ENCODE measurements at places on chromosomes 1 and 21.

DNA sequence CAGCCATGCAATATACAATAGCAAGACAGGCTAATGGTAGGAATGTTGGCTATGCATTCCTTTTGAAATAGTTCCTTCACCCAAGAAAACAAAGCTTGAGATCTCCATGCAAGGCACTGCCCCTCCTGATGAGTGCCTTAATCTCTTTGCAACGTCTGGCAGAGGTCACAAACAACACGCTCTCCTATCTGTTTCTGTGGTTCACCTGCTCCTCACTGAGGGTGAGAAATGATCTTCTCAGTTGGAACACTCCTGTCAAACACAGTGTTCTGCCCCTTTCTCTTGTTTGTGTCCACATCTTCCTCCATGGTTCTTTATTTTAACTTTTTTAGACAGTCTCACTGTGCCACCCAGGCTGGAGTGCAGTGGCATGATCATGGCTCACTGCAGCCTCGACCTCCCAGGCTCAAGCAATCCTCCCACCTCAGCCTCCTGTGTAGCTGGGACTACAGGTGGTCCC, 21.2 kb upstream of the XPR1 start:
- no peak for DNase-seq

GRCh38 chr1:16048573-16049189, 5.1 kb downstream of the CLCNKB start:
- peak; percentile 17 for DNase-seq

DNA sequence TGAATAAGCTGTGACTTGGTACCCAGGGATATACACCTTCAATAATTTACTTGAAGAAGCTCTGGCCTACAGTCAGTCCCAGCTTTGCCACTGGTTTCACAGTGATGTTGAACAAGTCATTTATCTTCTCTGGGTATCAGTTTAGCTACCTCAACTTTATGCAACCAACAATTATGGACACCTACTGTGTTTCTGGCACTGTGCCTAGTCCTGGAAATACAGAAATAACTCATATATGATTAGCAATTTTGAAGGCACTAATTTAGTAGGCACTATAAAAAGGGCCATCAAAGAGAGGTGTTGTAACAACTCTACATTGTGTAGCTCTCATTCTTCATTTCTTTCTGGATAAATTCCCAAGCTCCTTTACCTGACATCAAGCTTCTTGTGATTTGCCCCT, 88.6 kb upstream of the SPATA6 start:
- DNase-seq, result no peak

GRCh38 chr1:33515607-33516006, 43.2 kb downstream of the ZSCAN20 start:
- DNase-seq, result no peak

DNA sequence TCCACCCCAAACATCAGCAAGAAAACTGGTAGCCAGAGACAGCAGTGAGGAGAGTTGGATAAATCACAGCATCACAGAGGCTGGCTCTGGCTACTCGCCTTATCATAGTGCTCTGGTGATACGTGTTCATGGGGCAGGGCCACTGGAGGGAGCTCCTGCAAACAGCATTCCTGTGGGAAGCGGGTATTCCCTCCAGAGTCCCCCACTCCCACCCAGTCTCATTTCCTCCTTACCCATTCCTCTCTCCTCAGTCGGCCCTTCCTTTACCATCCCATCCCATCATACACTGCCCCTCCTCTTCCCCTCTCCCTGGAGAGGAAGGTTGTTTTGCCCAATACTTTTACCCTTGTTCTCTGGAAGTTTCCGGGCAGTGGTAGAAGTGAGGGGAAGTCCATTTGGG, 7.1 kb downstream of the NHLH2 start:
- DNase-seq, result no peak

DNA sequence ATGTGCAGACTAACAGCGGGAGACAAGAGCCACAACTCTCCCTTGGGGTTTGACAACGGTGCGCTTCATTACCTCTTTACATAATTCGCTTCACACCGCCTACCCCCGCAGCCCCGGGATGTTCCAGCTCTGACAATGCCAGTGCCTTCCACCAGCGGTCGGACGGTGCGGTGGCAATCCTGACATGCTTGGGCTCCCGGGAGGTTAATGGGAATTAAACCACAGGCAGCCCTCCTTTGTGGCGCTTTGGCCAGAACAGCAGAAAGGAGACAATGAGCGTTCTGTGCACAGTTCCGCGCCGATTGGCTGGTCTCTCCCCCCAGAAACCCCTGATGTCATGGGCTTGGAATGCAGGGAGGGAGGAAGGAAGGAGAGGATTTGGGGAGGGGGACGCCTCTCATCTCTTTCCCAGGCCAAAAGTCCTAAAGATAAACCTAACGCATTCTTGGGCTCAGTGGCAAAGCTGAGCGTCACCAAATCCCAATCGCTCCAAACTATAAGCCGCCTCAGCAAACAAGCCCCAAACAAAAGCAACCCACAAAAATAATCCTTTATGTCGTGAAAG, 1.3 kb downstream of the CNN3 start:
- DNase-seq, result peak; percentile 89

- DNase-seq, result no peak
These were observed at the start of gene DDAH1 for GRCh38 chr1:85465099-85465785. Gene DDAH1, minus strand, starts transcription at chr1:85465159. Its CDS starts 114 bp downstream, at chr1:85465045.

DNA sequence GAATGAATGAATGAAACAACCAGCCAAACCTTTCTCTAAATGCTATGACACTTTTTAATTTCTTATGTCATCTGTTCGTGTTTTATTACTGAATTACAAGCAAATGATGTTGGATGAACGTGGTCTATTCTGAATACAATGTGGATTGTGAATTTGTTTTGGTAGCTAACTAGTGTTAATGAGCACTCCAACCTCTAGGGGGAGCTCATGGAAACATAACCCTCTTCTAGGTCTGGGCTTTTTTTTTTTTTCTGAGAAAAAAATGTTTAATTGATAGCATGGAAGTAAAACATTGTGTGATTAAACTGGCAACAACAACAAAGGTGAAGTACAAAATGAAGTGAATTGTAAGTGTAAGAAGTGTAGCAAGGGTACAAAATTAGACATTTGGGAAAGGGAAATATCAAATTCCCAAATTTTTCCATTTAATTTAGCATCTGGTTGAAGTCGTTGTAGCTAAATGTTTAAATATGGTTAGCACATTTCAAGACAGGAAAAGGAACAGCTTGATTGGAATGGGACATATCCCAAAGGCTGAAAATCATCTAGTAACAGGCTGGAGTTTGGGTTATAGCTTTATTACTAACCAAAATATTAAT, 42.6 kb upstream of the PTGS2 start:
- peak; percentile 28 for DNase-seq

DNA sequence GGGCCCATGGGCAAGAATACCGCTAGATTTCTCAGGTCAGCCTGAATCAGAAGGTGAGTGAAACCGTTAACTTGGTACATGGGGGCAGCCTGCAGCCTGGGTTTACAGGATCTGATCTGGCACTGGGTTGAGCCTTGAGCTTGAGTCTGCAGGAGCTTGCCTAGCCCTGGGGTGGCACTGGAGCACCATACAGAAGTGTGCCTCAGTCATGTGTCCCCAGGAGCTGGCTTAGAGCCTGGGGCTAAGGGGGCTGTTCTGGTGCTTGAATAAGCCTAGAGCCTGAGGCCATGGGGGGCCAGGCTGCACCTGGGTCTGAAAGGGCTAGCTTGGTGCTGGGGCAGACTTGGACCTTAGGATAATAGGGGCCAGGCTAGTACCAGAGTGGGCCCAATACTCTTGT, 457.2 kb upstream of the PBX1 start:
- DNase-seq, result no peak

- DNase-seq, result no peak
These were observed 2.8 kb downstream of the ARID4B start for GRCh38 chr1:235325139-235325538.

- DNase-seq, result peak; percentile 47
These were observed 29.3 kb downstream of the TNNT2 start for GRCh38 chr1:201348211-201348566.

- peak; percentile 36 for DNase-seq
These were observed 200.6 kb downstream of the SMYD3 start for GRCh38 chr1:246306415-246307037.

DNA sequence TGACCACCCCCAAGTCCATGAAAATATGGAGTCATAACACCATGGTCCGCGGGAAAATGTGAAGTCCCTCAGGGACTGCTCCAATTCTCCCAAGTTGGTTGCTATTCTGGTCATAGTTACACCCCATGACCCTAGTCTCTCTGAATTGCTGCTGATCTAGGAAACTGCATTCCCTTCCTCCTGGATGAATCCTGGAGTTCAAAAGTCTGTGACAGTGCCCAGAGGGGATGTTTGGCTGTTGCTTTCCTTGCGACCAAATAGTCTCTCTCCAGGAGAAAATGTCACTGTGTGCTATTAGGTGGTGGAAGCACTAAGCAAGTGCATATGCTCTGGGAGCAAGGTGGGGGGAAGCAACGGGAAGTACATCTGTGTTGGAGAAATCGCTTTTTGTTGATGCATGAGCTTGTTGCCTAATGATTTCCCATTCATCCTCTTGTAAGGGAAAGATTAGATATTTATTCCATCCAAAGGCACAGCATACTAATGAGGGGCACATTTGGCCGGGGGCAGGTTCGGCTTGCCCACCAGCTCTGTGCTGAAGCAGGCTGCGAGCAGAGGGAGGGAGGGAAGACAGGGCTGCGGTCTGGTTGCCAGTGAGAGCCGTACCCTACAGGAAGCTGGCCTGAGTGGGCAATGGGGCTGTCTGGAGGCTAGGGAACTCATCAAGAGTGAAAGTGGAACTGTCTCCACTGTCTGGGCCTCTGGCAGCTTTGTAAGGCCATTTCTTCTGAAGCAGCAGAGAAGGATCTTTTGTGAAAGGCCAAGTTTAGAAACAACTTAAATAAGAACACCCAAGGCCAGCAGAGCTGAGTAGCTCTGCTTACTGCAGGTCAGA, 27.2 kb downstream of the SYT6 start:
- no peak for DNase-seq
